ENCODE measurements at places on chromosomes 7 and 10.

GRCh38 chr7:132446260-132446659 lies 130.0 kb downstream of the PLXNA4 start:
- DNase-seq: no peak

DNA sequence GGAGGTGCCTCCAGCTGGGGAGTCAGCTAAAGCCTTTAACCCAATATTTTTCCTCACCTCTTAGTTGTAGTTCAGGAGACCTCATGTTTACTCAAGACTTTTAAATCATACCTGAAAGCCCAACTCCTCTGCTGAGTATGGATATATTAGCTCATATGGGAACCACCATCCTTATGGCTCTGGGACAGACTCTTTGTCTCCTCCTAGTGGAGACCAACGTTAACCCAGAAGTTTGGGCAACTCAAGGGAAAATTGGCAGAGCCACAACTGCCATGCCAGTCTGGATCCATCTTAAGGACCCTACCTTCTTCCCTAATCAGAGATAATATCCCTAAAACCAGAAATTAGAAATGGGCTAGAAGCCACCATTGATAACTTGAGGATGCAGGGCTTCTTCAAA lies 80.8 kb downstream of the TMEM106B start:
- no peak for DNase-seq

- no peak for DNase-seq
These were observed 78.3 kb upstream of the AOAH start for GRCh38 chr7:36802459-36803135.

- DNase-seq: no peak
These were observed 136.6 kb downstream of the IQUB start for GRCh38 chr7:123397746-123398338.

- no peak for DNase-seq
These were observed 15.3 kb downstream of the POLL start for GRCh38 chr10:101572785-101573184.

GRCh38 chr7:54689394-54690049 lies 69.5 kb downstream of the SEC61G start:
- no peak for DNase-seq

DNA sequence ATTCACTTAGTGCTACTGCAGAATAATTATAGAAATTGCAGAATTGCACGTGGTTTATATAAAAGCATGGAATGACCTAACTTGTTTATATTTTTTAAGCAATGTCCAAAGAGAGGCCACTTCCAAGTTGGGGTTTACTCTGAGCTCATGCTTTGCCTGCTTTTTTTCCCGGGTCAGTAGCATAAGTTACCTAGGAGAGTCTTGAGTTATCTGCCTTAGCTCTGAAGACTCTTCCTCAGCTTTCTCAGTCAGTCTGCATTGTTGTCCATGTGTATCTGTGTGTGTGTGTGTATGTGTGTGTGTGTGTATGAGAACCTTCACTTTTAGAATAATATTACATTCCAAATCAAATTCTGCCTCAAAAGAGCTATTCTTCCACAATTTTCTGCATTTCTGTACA lies 239.5 kb upstream of the TCF7L2 start:
- no peak for DNase-seq

DNA sequence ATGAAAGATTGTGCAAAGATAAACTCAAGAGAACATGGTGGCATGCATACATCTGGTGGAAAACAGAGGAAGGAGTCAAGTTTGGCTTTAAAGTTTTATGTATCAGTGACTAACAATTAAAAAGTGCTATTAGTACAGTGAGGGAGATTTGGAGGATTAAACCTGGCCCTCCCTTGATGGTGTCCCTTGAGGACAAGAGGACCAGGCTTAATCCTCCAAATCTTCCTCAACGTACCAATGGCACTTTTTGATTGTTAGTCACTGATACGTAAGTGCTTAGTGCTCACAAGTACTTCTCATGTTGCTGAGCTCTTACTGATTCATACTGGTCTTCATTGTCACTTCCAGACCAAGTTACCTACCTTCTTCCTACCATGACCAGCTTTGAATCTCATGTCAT lies 47.2 kb upstream of the SEMA3E start:
- DNase-seq: no peak

DNA sequence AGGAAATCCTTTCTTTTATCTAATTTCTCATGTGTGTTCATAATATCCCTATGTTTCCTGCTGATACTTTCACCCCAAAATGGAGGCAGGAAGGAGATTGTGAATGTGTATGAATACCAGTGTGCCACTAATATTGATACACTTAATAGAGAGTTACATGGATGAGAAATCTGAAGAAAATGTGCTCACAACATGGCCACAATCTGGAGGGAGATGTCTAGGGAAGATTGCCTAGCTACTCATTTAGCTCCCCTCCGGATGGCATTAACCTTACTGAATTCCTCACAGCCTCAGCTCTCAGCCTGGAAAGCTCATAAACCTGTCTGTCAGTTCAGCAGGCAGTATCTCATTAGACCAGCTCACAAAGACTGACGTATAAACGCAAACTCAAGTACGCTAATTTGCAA lies 23.4 kb upstream of the DMTF1 start:
- DNase-seq: no peak

Data from mesothelial cell of epicardium (in vitro differentiated cells).